ENCODE measurements at places on chromosomes 2 and 18. TPM values are rescaled to one million over a fixed set of nuclear protein-coding genes. Genes with fewer than 3 reads are reported as not detected.

- H3K36me3 ChIP-seq = peaks cover 9% of the 10 kb centered on the region
- peaks cover 25% of the 10 kb centered on the region for H3K4me1 ChIP-seq
- peak overlapping the region; percentile 89 for H3K27ac ChIP-seq
These were observed 63.7 kb upstream of the ITGA4 start for GRCh38 chr2:181393472-181393871.

The OTOS gene
- total RNA-seq = not detected

DNA sequence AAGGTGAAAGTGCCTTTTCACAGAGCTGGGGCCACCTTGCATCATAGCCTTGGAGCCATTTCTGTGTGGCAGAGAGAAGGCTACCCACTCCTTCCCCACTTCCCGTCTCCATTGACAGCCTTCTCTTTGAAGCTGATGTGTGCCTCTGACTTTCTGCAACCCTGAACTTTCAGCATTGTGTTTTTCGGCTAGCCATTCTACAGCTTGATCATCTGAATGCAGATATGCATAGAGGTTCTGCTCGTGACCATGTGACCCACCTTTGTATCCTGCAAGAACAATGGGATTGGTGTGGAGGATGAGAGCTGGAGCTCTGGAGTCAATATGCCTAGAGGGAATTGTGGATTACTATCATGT is 69.1 kb upstream of the KCNE4 start:
- H3K36me3 ChIP-seq = no peaks in the 10 kb centered on the region
- no peak overlapping the region for H3K4me3 ChIP-seq
- no peak for DNase-seq
- H3K27ac ChIP-seq = no peak overlapping the region
- peaks cover 8% of the 10 kb centered on the region for H3K4me1 ChIP-seq

- no peaks in the 10 kb centered on the region for H3K27me3 ChIP-seq
- peaks cover 62% of the 10 kb centered on the region for H3K4me1 ChIP-seq
- H3K4me3 ChIP-seq = peak overlapping the region; percentile 12
These were observed 4.0 kb downstream of the CASP10 start for GRCh38 chr2:201186982-201187381.

DNA sequence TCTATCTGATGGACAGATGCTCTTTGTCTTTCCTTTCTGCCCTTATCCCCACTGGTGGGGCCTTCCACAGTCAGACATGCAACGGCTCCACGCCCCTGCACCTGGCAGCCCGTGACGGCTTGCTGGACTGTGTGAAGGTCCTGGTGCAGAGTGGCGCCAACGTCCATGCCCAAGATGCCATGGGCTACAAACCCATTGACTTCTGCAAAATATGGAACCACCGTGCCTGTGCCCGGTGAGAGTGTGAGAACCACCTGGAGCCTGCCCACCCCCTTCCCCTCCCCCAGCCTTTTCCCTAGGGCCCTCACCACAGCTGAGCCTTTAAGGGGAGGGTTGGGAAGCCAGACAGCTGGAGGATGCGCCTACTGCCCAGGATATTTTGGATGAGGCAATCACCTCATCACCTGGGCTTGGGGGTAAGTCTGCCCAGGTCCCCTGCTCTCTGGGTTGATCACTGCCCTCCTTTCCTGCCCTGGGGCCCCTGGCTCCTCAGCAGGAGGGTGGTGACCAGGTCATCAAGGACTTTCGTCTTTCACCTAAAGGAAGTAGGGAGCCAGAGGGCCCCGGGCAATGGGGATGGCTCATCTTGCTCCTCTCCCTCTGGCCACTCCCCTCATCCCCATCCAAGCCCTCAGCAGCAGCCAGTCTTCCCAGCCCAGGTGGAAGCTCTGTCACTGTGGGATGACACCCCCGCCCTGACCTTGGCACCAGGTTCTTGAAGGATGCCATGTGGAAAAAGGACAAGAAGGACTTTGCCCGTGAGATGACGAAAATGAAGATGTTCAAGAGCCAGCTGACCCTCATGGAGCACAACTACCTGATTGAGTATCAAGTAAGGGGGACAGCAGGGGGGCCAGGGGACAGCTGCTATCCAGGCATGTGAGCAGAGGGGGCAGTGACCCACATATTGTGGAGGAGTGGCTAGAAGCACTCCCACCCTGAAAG is 3.7 kb downstream of the ANKRD53 start:
- peaks cover 2% of the 10 kb centered on the region for H3K27me3 ChIP-seq
- peaks cover 14% of the 10 kb centered on the region for H3K36me3 ChIP-seq
- H3K4me3 ChIP-seq = no peak overlapping the region
- DNase-seq = no peak
- H3K4me1 ChIP-seq = peaks cover 31% of the 10 kb centered on the region

The CCDC74B gene
- total RNA-seq = 1.1 TPM

- H3K36me3 ChIP-seq = no peaks in the 10 kb centered on the region
- no peak overlapping the region for H3K27ac ChIP-seq
- no peak overlapping the region for H3K4me3 ChIP-seq
- DNase-seq = no peak
- peaks cover 3% of the 10 kb centered on the region for H3K27me3 ChIP-seq
- no peaks in the 10 kb centered on the region for H3K4me1 ChIP-seq
These were observed 91.0 kb upstream of the RPE start for GRCh38 chr2:209911486-209911885.

DNA sequence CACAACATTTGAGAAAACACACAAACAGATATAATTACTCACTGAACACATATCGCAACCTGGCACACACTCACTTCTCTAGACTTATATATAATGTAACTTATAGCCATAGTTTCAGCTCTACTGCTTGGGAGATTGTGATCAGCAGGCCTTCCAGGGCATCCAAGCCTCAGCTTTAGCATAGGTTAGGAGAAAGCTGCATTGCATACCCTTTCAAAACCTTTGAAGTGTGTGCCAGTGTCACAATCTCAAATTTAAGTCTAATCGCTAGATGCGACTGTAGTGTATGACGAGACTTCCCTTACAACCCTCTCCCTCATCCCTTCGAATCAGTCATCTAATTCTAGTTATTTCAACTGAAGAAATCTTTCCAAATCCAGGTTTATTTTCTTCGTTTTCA is 30.9 kb downstream of the SLC66A3 start:
- no peak overlapping the region for H3K27ac ChIP-seq
- H3K27me3 ChIP-seq = no peaks in the 10 kb centered on the region
- DNase-seq = no peak
- no peaks in the 10 kb centered on the region for H3K4me1 ChIP-seq
- H3K36me3 ChIP-seq = peaks cover 9% of the 10 kb centered on the region
- H3K4me3 ChIP-seq = no peak overlapping the region

GRCh38 chr2:20823917-20824316 is 1.0 kb upstream of the LDAH start:
- peaks cover 19% of the 10 kb centered on the region for H3K4me1 ChIP-seq
- peak overlapping the region; percentile 50 for H3K27ac ChIP-seq
- H3K27me3 ChIP-seq = peaks cover 7% of the 10 kb centered on the region
- no peak for DNase-seq
- peaks cover 3% of the 10 kb centered on the region for H3K36me3 ChIP-seq
- peak overlapping the region; percentile 34 for H3K4me3 ChIP-seq

GRCh38 chr2:160474319-160474645 is 19.3 kb downstream of the RBMS1 start:
- peak overlapping the region; percentile 53 for H3K4me3 ChIP-seq
- no peaks in the 10 kb centered on the region for H3K27me3 ChIP-seq
- peaks cover 77% of the 10 kb centered on the region for H3K4me1 ChIP-seq

DNA sequence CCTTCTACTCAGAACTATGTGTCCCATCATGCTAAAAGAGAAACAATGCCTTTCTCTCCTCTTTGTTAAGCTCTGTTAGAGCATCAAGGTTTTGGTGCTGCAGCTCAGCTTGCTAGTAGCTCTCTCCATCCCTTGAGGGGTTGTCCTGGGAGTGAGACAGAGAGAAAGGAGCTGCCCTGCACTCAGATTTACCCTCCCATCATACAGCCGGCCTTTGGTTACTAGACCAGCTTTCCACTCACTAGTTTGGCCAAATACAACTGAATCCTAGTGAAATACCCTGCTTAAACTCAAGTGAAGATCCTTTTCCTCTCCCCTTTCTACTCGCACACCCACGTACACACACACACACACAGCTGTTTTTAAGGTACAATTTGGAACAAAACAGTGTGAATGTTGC is 2.3 kb upstream of the CHN1 start:
- H3K4me1 ChIP-seq = peaks cover 4% of the 10 kb centered on the region
- no peak overlapping the region for H3K27ac ChIP-seq
- no peak overlapping the region for H3K4me3 ChIP-seq
- DNase-seq = no peak
- H3K27me3 ChIP-seq = peaks cover 63% of the 10 kb centered on the region
- H3K36me3 ChIP-seq = no peaks in the 10 kb centered on the region

GRCh38 chr2:196504788-196505187 is 134.7 kb upstream of the CCDC150 start:
- H3K36me3 ChIP-seq = no peaks in the 10 kb centered on the region
- no peak overlapping the region for H3K4me3 ChIP-seq
- H3K27ac ChIP-seq = no peak overlapping the region
- H3K4me1 ChIP-seq = no peaks in the 10 kb centered on the region
- H3K27me3 ChIP-seq = peaks cover 15% of the 10 kb centered on the region

- no peak for DNase-seq
- peak overlapping the region; percentile 39 for H3K27ac ChIP-seq
- no peaks in the 10 kb centered on the region for H3K27me3 ChIP-seq
- no peaks in the 10 kb centered on the region for H3K36me3 ChIP-seq
These were observed 223.6 kb downstream of the ALPK2 start for GRCh38 chr18:58405107-58405898.

DNA sequence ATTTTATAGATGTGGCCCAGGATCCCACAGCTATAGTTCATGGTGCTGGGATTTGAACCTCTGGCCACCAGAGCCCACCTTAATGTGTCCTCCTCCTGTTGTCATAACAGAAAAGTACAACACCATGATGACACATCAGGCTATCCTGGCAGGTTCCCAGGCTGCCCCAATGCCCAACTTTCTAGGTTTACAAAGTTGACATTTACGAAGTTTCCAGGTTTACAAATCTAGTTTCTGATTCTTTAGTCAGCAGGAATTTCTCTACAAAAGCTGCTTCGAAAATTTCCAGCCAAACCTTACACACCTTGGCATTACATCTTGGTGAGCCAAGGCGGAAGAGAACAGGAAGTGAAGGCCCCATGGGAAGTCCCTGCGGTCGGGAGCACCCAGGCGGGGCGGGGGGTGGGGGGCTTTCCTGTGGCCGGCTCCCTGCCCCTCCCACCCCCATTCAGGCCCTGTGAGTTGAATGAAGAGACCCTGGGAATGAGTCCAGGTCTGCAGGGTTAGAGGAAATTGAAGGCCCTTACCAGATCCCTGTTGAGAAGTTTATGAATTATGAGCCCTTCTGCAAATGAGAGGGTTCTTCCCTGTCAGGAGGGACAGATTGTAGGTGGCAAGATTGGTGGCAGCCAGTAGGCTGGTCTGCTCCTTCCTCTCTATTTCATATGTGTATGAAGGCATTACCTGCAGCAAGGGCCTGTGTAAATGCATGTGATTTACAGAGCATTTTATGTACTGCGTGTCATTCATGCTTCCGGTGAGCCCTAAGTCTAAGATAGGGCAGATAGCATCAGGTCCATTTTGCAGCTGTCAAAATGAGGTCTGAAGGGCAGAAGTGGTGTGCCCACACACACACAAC is 11.1 kb upstream of the IL1RN start:
- no peak overlapping the region for H3K4me3 ChIP-seq
- peaks cover 12% of the 10 kb centered on the region for H3K27me3 ChIP-seq
- DNase-seq = no peak
- H3K36me3 ChIP-seq = no peaks in the 10 kb centered on the region

DNA sequence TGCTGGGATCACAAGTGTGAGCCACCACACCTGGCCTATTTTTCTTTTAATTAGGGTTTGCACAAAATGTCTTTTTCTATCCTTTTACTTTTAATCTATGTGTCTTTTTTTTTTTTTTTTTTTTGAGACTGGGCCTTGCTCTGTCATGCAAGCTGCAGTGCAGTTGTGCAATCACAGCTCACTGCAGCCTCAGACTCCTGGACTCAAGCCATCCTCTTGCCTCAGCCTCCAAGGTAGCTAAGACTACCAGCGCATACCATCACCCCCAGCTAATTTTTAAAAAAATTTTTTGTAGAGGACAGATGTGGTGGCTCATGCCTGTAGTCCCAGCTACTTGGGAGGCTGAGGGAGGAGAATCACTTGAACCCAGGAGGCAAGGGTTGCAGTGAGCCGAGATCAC is 27.1 kb downstream of the ADCY3 start:
- H3K36me3 ChIP-seq = peaks cover 32% of the 10 kb centered on the region
- DNase-seq = no peak
- H3K27ac ChIP-seq = no peak overlapping the region
- no peaks in the 10 kb centered on the region for H3K4me1 ChIP-seq
- H3K27me3 ChIP-seq = no peaks in the 10 kb centered on the region

DNA sequence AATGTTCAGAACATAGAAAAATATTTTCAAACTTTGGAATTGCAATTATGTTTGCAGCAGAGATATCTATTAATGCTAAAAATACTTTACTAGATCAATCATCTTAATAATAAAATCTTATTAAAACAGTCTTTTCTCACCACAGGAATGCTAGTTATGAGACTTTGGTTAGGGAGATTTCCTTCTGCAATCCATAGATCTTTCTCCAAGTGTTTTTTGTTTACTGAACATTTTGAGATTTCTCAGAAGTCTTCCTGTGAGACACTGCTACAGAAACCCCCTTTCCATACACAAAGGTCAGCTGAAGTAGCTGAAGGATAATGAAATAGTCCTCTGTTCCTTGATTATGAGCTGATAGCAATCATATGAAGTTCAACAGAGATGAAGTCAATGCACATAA is 59.4 kb upstream of the RAPH1 start:
- peaks cover 24% of the 10 kb centered on the region for H3K4me1 ChIP-seq
- no peak for DNase-seq
- no peak overlapping the region for H3K27ac ChIP-seq

GRCh38 chr18:57587098-57587661 is 678 bp upstream of the FECH start:
- no peaks in the 10 kb centered on the region for H3K27me3 ChIP-seq
- DNase-seq = no peak
- peaks cover 25% of the 10 kb centered on the region for H3K4me1 ChIP-seq
- peak overlapping the region; percentile 86 for H3K27ac ChIP-seq
- peaks cover 4% of the 10 kb centered on the region for H3K36me3 ChIP-seq

DNA sequence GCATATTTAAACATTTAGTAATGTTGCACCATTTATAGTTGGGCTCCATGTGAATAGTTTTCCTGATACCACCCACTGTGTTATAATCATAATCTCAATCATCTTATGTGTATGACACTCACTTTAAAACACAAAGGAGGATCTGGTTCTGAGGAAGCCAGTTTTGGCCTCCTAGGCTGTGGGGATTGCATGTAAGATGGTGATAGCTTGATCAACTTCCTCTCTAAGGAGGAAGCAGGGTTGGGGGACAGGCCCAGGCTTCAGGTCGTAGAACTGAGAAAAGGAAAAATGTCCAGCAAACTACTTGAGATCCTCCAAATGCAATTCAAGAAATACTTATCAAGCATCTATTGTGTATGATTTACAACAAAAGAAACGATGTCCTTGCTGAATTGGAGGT is 4.9 kb upstream of the PPM1B start:
- no peak for DNase-seq
- H3K27ac ChIP-seq = no peak overlapping the region
- no peaks in the 10 kb centered on the region for H3K36me3 ChIP-seq
- peaks cover 8% of the 10 kb centered on the region for H3K4me1 ChIP-seq
- H3K4me3 ChIP-seq = no peak overlapping the region

The ERCC3 gene
- total RNA-seq = 53.3 TPM

Data from activated CD4-positive, alpha-beta T cell treated with anti-CD3 and anti-CD28 coated beads, Interleukin-2, amount 10 ng/mL, durations not matched to agents 7 days and 5 days (primary cell).